ENCODE measurements at places on chromosomes 16 and 17.

DNA sequence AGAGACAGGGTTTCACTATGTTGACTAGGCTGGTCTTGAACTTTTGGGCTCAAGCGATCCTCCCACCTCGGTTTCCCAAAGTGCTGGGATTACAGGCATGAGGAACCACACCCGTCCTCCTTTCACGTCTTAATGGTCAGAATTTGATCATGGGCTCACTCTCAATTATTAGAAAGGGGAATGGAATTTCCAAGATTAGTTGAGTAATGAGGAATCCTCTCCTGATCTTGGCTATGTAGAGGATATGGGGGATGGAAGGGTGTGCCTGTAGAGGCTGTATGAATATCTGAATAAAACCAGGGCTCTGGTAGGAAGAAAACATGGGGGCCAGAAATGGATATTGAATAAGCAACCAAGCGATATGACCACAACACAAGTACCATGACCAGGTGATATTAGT, 25.9 kb upstream of the SMURF2 start:
- DNase-seq = no peak

DNA sequence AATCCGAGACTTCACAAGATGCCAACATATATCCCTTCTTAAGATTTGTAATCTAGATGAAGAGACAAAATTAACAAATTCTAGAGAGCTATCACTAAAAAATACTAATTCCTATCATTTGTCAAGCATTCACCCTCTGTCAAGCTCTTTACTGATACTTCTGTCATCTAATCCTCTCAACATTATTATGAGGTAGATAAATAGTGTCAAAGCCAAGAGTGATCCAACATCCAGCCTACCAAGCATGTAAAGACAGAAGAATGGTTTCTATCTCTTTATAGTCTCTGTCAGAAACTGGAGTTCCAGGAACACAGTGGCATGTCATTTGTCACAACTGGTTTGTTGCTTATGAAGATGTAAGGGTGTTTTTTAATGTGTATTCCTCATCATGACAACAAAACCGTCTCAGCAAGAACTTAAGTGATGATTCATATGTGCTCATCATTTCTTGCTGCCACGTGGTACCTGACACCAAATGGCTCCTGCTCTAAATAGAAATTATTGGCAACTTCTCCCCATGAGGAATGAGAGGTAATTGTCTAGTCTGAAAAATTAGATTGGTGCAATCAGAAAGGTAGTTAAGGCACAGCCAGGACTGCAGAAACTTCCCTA, 196.8 kb downstream of the TOX3 start:
- no peak for DNase-seq

- no peak for DNase-seq
Observed at GRCh38 chr16:62954144-62955032, 918.1 kb upstream of the CDH8 start.

GRCh38 chr17:48132385-48132784, 24.8 kb downstream of the SNX11 start:
- DNase-seq = peak; percentile 29

DNA sequence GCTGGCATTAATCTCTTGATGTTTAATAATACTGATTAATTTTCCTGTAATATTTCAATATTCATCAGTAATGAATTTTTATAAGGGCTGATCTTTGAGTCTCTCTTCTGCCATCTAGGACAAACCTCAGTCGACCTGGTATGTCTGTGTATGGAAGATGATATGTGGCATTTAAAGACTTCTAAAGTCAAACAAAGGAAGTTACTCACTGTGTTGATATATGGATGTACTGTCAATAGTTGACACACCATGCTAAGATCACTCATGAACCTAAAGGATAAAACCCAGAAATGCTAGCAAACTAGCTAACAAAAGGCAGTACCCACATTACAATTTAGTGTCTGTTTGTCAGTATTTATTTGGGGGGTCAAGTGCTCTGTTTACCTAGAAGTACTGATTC, 380.7 kb upstream of the GOT2 start:
- no peak for DNase-seq

- no peak for DNase-seq
Observed at GRCh38 chr16:89709166-89709565, 7.7 kb upstream of the SPATA2L start.

- DNase-seq = no peak
Observed at GRCh38 chr16:85513180-85513579, 99.9 kb upstream of the GSE1 start.

GRCh38 chr17:2385240-2386210, 15.3 kb downstream of the MNT start:
- no peak for DNase-seq

DNA sequence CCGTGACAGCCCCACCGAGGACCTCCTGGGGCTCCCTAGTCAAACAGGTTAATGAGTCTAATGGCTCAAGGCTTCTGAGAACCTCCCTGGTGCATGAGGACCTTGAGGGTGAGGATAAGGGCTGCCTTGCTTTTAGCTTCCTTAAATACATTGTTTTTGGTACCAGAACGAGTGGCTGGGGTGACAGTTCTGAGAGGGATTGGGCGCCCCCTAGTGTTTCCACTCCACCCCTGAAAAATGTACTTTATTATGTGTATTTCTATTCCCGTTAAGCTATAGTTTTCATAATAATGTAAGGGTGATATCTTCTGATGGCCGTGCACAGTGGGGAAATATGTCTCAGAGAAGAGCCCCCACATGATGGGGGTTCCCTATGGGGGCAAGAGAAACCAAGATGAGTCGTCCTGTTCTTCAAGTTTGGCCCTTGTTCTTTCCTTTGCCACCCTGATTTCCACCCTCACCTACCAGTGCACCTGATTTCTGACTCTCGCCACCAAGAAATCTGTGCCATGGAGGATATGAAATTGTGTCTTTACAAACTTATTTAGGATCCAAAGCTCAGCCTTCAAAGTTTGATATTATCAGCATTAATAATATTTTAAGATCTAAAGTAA, 14.5 kb upstream of the VWA3A start:
- DNase-seq = peak; percentile 84

DNA sequence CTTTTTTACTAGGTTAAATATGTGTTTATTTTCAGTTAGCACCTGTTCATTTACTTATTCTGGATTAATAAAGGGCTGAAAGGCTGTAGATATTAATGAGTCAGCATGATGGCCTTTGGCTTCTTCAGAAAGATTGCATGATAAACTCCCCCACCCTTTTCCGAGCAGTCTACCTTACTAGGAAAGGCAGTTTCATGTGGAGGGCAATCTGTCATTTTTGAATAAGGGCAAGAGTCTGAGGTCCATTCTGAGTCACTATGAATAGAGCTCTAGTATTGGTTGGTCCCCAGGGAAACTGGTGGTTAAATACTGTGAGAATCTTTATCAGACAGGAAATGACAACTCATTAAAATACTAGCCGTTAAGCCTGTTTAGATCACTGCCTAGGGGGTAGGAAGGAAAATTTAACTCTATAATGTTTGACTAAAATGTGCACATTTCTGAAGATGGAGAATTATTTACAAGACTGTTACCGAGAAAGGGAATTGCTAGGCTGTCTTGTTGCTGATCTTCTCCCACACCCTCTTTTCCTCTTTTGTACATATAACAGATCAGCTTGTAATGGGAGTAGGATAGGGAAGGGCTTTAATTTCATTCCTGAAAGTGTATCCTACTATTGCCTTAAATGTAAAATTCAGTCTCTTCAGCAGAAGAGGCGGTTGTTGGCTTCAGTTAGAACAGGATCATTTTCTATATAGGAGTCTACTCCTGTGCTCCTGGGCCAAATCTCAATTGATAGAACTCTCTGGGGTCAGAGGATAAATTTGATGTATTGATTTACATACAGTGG, 63.3 kb downstream of the TUBD1 start:
- peak; percentile 90 for DNase-seq

- DNase-seq = no peak
Observed at GRCh38 chr17:65230040-65230439, 92.9 kb downstream of the RGS9 start.

DNA sequence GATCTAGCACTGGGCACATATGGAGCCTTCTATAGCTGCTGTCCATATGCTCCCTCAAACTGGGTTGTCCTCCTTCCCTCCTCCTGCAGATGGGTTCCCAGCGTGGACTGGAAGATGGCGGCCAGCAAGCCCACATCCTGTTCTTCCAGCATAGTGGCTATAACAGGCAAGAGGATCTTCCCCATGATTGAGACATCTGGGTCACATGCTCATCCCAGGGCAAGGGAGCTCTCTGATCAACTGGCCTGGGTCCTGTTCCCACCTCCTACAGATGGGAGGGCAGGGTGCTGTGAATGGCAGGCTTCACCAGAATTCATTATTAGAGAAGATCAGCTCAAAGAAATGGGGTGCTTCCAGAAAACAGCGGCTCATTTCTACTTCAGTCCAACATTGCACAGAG, 210.2 kb downstream of the PARN start:
- peak; percentile 12 for DNase-seq

GRCh38 chr16:58970775-58971174, 236.7 kb upstream of the GOT2 start:
- DNase-seq = peak; percentile 80

Measured in suppressor macrophage treated with lipopolysaccharide for 1 hour (primary cell).